ENCODE measurements at places on chromosomes 2 and 18. TPM values are rescaled to one million over a fixed set of nuclear protein-coding genes. Genes with fewer than 3 reads are reported as not detected.

DNA sequence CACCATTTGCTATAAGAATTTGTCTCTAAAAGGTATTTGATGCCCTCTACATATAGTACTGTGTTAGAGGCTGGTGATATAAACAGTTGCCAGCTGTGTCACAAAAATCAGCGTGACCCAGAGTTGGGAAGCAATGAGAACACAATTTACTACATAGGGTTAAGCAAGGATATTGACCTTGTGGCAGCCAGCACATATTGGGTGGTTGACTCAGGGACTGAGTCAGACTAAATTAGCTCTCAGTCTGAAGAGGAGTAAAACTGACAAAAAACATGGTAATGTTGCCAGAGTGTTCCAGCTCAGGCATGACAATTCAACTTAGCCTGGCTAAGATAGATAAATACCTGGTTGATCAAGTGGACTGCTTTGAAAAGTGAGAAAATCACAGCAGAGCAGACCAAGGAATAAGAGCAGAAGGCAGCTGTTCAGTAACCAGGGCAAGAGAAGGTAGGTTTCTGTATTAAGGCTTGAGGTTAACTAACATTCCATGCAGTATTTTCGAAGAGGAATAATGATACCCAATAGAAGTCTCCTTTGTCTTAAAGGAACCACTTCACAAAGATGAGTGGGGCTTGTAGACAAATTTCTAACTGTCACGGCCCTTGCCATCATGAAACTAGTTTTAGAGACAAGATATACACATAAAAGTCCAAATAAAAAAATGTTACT is 108.2 kb upstream of the ERBB4 start:
- peak; percentile 60 for DNase-seq

- DNase-seq = no peak
These were observed 30.4 kb downstream of the TRABD2A start for GRCh38 chr2:84850471-84850870.

- DNase-seq = no peak
These were observed 121.8 kb upstream of the HNMT start for GRCh38 chr2:137842430-137842829.

Gene SNTG2
- total RNA-seq = not detected

Gene GAREM2
- total RNA-seq = not detected

Gene TEX44
- not detected for total RNA-seq

DNA sequence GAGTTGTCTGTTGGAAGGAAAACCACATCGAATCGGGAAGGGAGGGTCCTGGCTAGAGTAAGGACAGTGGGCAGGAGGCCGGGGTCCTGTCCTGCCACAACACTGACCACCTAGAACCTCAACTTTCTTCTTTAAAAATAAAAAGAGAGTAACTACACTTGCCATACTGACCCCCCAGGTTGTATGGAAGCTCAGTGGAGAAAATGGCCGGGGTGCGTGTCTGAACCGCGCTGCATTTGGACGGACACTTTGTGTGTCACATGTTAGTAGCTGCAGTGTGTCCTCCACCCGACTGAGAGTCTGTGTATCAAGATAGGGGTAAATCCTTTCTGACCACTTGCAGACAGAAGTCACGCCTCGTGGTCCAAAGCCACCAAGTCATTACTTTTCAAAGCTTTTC is 87.0 kb downstream of the GBX2 start:
- DNase-seq = no peak

DNA sequence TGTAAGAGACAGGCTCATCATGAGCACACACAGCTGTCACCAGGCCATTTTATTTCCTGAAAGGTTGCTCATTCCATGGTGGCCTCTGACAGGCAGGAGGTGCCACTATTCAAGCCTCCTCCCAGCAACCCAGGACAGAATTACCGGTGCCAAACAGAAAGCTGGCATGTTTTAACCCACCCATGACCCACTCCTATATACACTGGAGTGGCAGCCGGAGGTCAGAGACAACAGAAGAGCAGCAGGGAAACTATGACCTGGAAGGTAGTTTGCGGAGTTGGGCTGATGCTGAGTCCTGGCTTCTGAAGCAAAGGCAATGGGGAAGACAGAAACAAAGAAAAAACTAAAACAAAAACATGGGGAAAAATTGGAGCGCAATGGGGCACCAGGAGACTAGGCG is 2.3 kb downstream of the RFTN2 start:
- no peak for DNase-seq

GRCh38 chr2:54429811-54430551 is 26.1 kb upstream of the SPTBN1 start:
- no peak for DNase-seq

- no peak for DNase-seq
These were observed 254.8 kb downstream of the SATB2 start for GRCh38 chr2:199202964-199203363.

- DNase-seq = no peak
These were observed 824.9 kb downstream of the GALR1 start for GRCh38 chr18:78074400-78075020.

Data from H4 (cell line).